ENCODE measurements at places on chromosomes 12 and 14.

GRCh38 chr14:61498303-61498702 lies 176.9 kb downstream of the PRKCH start:
- no peak for DNase-seq

DNA sequence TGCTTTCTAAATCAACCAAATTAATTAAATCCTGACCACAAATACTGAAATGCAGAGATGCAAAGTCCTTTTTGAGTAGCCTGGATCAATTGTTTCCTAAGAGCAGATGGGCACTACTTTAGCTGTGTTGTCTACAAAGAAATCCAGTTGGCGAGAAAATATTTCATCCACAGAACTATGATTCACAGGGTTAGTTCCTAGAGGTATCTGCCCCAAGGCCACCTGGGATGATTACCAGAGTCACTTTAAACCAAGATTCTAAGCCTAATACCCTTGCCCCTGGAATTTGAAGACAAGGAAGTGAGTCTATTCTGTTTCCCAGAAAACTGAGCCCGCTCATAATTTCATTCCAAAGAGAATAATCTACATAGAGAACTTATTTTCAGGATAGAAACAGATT lies 198.4 kb downstream of the PPM1H start:
- no peak for DNase-seq

- DNase-seq = no peak
Observed at GRCh38 chr12:113006641-113007040, 28.3 kb downstream of the OAS2 start.

GRCh38 chr12:78118036-78118435 lies 287.3 kb downstream of the NAV3 start:
- no peak for DNase-seq

GRCh38 chr14:60094306-60094897 lies 2.7 kb downstream of the PCNX4 start:
- DNase-seq = no peak

GRCh38 chr12:52078276-52078675 lies 1.2 kb upstream of the SMIM41 start:
- no peak for DNase-seq

GRCh38 chr12:13252616-13253015 lies 56.1 kb downstream of the EMP1 start:
- DNase-seq = no peak

DNA sequence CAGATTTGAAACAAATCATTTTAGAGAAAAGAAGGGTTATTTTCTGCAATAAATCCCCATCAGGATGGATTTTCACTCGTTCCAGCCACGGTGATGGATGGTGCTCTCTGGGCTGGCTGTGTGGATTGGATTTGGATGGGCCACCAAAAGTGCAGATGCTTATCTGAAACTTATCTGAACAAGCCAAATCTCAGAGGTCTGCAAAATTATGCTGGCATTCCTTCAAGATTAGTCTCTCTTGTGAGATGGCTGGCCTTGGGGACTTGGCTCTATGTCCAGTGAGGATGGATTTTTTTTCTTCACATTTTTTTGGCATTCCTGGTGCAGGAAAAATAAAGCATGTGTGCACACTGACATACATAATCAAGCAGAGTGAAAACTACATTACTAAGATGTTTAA lies 341.9 kb downstream of the GXYLT1 start:
- DNase-seq = no peak

GRCh38 chr14:47302121-47302520 lies 373.3 kb downstream of the MDGA2 start:
- DNase-seq = no peak

DNA sequence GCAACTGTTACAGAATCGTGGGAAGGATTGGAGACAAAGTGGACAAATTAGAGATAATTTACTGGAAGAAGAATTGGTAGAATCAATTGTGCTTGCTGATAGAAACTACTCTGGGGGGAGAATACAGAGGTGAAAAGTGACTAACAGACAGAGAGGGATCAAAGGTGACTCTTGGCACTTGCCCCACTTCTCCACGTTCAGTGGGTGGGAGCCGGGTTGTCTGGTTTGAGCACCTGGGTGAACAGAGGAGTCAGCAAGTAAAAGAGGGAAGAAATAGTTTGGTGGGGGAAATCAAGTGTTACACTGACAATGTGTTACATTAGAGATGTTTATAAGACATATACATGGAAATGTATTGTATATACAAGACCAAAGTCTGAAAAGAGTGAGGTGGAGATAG lies 69.1 kb downstream of the PPP2R5E start:
- DNase-seq = no peak

DNA sequence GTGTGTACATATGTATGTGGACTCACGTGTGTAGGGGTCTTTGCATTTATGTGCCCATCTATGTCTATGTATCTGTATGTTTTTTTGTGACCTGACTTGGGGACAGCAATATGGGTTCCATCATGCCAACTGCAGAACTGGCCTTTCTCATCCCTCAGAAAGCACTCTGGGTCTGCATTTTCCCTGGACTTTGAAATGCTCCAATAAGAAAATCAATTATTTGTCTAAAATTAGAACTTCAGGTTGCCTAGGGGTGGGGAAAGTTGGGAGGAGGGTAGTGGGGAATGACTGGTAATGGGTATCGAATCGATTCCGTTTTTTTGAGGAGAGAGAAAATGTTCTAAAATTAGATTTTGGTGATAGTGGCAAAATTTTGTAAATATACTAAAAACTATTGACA lies 140.8 kb upstream of the NOS1 start:
- DNase-seq = no peak

- DNase-seq = no peak
Observed at GRCh38 chr14:102590667-102591099, 1.8 kb upstream of the RCOR1 start.

- no peak for DNase-seq
Observed at GRCh38 chr12:4779749-4780148, 59.5 kb downstream of the GALNT8 start.

DNA sequence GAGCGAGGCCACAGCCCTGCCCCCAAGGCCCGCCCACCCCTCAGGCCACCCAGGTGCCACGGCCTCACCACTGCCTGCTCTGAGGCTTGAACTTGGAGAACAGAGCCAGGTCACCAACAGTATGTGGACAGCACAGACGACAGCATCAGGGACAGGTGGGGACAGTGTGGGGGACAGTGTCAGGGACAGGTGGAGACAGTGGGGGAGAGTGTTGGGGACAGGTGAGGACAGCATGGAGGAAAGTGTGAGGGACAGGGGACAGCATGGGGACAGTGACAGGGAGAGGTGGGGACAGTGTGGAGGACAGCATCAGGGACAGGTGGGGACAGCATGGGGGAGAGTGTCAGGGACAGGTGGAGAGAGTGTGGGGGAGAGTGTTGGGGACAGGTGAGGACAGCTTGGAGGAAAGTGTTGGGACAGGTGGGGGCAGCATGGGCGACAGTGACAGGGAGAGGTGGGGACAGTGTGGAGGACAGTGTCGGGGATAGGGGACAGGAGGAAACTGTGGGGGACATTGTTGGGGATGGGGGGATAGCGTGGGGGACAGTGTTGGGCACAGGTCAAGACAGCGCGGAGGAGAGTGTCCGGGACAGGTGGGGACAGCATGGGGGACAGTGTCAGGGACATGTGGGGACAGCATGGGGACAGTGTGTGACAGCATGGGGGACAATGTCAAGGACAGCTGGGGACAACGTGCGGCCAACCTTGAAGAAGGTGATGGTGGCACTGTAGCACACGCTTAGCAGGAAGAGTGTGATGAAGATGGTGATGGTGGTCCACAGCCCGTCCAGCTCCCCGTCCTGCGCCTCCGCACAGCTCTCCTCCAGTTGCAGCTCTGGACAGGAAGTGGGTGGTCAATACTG lies 114.9 kb downstream of the TMEM121 start:
- DNase-seq = no peak

- no peak for DNase-seq
Observed at GRCh38 chr14:104715416-104715815, 8.6 kb upstream of the ADSS1 start.

DNA sequence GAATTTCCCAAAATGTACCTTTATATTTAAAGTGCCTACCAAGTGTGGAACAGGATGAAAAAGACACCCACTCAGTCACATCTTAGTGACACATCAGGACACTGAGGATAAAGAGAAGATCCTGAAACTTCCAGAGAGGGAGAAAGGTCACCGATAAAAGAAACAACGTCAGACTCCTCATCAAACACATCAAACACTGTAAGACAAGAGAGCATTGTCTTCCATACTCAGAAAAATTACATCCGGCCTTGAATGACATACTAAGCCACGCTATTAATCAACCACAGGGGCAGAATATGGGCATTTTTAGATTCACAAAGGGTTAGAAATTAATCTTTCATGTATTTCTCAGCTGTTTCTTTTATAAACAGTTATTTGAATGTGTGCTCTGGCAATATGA lies 490.3 kb downstream of the APAF1 start:
- no peak for DNase-seq

GRCh38 chr14:59254146-59254910 lies 65.9 kb downstream of the DAAM1 start:
- DNase-seq = no peak

DNA sequence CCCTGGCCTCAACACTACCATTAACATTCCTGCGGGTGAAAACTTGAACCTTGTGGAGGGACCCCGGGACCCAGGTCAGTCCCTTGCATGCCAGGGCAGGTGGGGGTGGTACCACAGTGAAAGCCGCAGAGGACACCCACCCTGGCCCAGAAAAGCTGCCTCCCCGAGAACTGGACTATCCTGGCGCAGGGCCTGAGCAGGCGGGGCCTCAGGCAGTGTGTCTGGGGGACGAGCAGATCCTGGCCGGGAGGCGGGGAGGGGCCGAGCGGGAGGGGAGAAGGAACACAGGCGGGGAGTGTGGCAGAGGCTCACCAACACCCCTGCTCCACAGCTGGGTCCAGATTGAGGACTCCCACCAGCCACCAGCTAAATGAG lies 10.0 kb downstream of the AHNAK2 start:
- DNase-seq = no peak

DNA sequence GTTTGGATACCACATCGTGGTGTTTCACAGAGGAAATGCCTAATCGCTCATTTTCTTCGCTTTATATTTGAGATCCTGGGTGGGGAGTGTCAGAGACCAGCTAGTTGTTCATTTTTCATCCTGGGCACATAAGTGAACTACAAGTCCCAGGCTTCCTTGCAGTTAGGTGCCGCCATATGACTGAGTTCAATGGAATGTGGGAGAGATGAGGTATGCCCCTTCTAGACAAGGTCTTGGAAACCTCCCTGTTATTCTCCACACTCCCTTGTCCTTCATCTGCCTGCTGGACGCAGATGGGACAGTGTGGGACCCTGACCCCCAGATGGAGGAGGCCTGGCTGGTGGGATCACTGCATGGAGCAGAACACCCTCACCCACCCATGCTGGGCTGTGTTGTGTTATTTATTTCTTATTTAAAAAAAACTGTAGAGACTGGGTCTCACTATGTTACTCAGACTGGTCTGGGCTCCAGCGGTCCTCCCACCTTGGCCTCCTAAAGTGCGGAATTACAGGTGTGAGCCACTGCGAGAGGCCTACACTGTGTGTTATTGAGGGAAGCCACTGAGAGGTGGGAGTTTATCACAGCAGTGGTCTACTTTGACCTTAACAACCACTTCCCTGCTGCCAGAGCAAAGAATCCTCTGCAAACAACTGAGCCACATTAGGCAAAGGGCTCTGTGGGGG lies 42.9 kb upstream of the VRK1 start:
- DNase-seq = no peak

- DNase-seq = no peak
Observed at GRCh38 chr14:61443481-61443880, 122.1 kb downstream of the PRKCH start.

DNA sequence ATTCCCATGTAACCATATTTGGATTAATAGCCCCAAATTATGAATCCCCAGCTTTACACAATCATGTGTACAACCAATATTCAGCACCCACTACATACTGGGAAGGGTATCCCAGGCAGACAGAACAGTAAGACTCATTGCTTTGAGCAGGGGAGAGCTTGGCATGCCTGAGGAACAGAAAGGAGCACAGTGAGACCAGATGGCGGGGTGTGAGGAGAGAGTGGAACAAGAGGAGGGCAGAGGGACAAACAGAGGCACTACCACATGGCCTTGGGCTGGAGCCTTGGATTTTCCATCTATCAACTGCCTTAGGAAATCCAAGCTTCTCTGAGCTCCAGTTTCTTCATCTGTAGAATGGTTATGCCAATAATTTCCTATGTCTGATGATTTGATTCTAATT lies 3.8 kb downstream of the DGKA start:
- DNase-seq = no peak

GRCh38 chr12:67969134-67969802 lies 20.0 kb upstream of the IFNG-AS1 start:
- no peak for DNase-seq

Data from hematopoietic multipotent progenitor cell (in vitro differentiated cells).